ENCODE measurements at places on chromosomes 2 and 18.

DNA sequence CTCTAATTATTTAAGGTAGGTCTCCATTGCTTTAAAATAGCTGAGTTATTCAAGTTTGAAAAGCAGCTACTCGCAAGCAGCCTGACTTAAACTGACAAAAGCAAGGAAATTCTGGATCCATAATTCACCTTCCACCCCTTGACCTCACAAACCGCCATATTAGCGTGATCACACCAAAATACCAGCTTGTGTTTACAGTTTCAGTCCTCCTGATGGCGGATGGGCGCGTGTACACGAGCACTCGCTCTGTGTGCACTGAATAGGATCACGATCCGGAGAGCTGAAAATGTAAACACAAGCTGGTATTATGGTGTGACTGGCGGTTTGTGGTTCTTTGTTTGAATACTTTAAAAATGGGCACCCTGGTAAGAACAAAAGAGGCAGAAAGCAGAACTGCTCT, 42.4 kb upstream of the PSMD14 start:
- H3K27ac ChIP-seq: no peak overlapping the region
- H3K27me3 ChIP-seq: no peaks in the 10 kb centered on the region
- H3K4me3 ChIP-seq: no peak overlapping the region
- H3K4me1 ChIP-seq: no peaks in the 10 kb centered on the region
- H3K36me3 ChIP-seq: no peaks in the 10 kb centered on the region

DNA sequence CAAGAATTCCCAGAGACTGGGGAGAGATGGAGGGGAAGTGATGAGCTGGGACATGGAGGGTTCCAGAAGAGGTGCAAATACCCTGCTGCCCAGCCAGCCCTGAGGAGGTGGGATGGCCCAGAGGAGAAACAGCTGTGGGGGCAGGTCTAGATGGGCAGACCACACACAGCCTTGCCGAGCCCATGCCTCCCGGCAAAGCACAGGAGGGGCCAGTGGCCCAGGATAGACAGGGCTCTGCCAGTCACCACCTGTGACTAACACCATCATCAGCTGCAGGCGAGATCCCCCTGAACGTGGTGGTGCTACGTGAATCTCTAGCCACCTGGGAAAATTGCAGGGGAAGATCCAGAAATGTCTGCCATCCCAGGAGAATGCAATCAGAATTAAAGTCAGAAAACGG, 39.4 kb downstream of the SCTR start:
- no peak overlapping the region for H3K27ac ChIP-seq
- H3K4me3 ChIP-seq: no peak overlapping the region
- no peak for DNase-seq
- H3K4me1 ChIP-seq: no peaks in the 10 kb centered on the region
- no peaks in the 10 kb centered on the region for H3K36me3 ChIP-seq

GRCh38 chr18:10269261-10269660, 185.2 kb upstream of the APCDD1 start:
- no peak overlapping the region for H3K27ac ChIP-seq
- H3K36me3 ChIP-seq: no peaks in the 10 kb centered on the region
- no peaks in the 10 kb centered on the region for H3K27me3 ChIP-seq
- H3K4me3 ChIP-seq: no peak overlapping the region

DNA sequence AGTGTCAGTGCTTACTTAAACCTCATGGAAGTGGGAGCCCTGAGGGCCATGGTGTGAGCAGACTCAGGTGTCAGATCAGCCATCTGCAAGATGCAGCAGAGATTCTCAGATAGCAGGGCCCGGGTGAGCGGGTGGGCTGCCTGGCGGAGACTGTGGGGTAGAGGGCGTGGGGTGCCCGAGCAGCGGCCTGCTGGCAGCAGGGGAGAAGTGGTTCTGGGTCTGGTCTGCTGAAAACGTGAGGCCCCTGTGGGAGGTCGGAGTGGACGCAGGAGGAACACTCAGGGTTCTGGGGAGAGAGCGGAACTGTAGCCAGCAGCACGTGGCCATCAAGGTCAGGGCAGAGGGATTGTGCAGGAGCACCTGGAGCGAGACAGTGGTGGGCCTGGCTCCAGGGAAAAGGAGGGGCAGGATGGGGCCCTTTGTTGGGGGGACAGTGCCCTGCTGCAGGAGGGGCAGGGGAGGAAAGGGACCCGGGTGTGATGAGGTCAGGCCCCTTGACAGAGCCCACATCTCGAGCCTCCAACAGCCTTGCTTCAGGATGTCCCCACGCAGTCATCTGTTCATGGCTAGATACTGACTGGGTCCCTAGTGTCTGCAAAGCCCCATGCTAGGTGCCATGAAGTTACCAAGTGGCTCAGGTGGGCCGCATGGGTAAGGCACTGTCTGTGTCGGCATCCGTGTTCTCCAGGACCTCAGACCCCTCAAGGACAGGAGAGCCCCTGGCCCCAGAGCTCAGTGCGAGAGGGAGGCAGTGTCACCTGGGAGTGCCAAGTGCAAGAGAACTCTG, 2.7 kb upstream of the ESPNL start:
- H3K4me3 ChIP-seq: no peak overlapping the region
- no peaks in the 10 kb centered on the region for H3K4me1 ChIP-seq
- no peaks in the 10 kb centered on the region for H3K36me3 ChIP-seq

DNA sequence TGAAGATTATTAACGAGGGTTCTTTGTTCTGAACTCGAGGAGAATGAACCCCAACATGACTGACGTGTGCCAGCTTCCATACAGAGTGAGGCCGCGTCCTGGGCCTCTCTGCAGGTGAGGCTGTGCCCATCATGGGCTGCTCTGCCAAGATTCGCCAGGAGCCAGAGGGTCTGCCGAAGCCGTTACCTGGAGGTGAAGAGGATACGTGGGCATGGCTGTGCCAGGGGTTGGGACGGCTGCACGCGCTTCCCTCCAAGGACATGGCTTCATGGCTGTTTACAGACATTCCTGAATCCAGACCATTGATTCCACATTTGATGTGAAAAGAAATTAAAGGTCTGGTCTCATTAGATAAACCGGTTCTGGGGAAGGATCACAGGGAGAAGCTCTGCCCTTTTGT, 211.4 kb upstream of the SALL3 start:
- no peaks in the 10 kb centered on the region for H3K4me1 ChIP-seq
- H3K4me3 ChIP-seq: no peak overlapping the region
- H3K27me3 ChIP-seq: no peaks in the 10 kb centered on the region
- no peaks in the 10 kb centered on the region for H3K36me3 ChIP-seq
- no peak for DNase-seq

DNA sequence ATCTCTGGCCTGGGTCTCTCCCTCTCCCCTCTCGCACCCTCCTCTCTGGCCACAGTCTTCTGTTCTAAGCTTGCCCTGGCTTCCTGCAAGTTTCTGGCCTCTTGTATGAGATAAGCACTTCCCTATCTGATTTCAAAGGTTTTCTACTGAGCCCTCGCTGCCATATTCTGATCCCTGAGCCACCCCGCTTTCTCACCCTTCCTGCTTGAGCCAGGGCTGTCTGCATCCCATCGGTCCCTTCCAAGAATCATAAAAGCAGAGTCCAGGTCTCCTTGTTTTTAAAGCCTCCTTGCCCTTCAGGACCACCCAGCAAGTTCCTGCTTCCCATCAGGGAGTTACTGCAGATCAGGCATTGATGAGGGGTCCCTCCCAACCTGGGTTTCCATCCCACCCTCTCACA, 110.2 kb downstream of the PRKCE start:
- no peak overlapping the region for H3K4me3 ChIP-seq
- no peaks in the 10 kb centered on the region for H3K4me1 ChIP-seq
- no peaks in the 10 kb centered on the region for H3K36me3 ChIP-seq
- H3K27me3 ChIP-seq: no peaks in the 10 kb centered on the region
- no peak overlapping the region for H3K27ac ChIP-seq

Measured in effector memory CD4-positive, alpha-beta T cell (primary cell).